ENCODE measurements at places on chromosomes 5 and 9.

DNA sequence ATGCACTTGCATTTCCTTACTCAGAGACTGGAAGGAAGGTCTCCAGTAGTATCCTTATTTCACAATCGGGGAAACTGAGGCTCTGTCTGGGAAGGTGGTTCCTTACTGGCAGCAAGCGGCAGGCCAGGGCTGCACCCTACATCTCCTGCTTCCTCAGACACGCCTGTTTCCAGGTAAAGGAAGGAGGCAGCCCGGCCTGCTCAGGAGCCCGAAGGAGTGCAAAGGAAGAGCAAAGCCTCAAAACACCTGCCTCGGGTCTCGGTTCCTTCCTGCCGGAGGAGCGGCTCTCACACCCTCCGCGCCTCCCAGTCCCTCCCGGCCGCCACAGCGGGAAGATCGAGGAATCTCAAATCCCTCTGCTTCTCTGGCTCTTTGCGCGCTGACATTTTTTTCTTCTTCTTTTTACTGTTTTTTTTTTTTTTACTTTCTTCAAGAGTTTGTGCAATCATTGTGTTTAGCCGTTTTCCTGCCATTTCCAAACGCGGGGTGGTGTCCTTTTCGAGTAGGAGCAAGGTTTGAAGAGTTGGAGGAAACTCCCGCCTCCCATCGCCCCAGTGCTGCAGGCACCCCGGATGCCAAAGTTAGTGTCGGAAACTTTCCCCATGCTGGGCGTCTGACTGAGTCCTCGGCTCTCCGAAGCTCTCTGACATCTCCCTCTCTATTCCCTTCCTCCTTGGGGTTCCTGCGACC, 1.0 kb downstream of the GGTA1 start:
- DNase-seq: no peak

GRCh38 chr5:59693492-59694309, 199.8 kb downstream of the PDE4D start:
- DNase-seq: no peak

DNA sequence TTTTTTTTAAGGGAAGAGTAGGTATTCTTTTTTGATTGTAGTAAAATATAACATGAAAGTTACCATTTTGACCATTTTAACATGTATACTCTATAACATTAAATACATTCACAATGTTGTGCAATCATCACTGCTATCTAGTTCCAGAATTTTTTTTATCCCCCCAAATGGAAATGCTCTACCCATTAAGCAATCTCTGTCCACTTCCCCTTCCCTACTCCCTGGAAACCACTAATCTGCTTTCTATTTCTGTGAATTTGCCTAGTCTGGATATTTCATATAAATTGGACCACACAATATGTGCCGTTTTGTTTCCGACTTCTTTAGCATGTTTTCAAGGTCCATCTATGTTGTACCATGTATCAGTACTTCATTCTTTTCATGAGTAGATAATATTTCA, 429.5 kb downstream of the TLE1 start:
- DNase-seq: no peak

GRCh38 chr5:82512025-82512424, 233.9 kb upstream of the RPS23 start:
- DNase-seq: no peak

GRCh38 chr5:36161361-36161760, 9.4 kb downstream of the SKP2 start:
- DNase-seq: no peak

GRCh38 chr5:91255396-91256141, 127.5 kb downstream of the ARRDC3 start:
- no peak for DNase-seq

DNA sequence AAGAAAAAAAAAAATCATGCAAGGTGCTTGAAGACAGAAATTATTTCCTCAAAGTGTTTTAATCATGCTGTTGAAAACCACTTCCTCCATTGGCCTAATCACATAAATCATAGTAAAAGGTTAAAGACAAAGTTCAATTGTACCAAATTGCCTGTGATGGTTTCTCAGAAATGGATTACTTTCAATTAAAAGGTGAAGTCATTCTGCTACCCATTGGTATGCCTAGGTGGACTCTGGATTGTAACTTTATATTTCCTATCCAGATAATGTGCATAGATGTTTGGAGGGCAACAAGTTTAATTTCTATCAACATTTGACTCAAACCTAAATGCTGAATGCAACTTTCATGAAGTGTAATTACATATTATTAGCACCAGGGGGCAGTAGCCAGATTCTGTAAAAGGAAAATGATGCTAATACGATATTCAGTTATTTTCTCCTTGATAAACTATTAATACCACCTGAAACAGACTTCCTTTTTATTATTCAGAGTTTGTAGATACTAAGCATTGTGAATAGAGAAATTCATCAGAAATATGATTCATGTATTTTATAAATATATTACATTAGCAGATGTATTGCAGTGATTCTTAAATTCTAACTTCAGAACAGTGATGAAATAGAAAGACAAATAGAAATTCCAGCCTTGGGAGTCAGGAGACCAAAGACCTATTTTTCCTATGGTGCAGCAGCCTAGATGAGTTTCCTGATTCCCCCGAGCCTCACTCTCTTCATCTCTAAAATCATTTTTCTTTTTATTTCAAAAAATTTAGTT, 148.2 kb downstream of the CAAP1 start:
- no peak for DNase-seq

- DNase-seq: no peak
Measured at GRCh38 chr5:125465703-125466102, 719.3 kb upstream of the ZNF608 start.

DNA sequence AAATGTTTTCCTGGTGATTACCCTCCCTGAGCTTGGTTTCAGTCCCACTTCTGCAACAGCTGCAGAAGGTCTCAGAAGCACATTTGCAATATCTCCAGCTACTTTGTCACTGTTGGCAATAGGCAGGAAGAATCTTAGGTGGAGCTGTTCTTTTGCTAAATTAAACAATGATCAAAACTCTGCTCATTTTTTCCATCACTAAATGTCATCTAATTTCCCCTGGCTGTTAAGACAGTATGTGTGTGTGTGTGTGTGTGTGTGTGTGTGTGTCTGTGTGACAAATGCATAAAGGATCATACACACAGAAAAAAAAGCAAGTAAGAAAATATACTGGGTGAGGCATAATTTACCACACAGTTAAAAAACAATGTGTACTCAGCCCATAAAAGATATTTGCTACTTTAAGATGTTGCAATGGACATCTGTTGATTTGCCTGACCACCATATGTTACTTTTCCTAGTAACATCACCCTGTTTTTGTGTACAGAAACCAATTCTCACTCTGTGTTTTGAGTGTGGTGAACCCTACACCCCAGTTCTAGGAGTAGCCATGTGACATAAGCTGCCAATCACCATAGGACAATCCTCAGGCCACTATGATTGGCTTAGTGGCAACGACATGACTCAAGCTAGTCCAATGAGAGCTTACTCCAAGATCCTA, 572.6 kb upstream of the CLINT1 start:
- DNase-seq: no peak

DNA sequence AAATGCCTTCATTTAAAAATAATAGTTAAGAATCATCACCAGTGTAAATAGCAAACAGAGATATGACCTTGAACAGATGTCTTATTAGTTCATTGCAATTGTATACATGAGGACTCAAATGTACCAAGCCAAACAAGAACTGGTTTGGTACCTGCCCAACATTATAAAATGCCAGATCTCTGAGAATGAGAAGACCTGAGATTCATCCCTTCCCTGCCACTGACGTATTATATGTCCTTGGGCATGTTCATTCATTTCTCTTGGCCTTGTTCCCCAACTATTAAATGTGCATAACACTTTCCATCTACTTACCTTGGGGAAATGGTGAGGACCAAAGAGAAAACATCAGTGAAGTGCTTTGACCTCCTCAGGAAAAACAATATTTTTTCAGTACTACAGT, 33.6 kb upstream of the ERBIN start:
- DNase-seq: no peak
